ENCODE measurements at places on chromosomes 3 and 15.

DNA sequence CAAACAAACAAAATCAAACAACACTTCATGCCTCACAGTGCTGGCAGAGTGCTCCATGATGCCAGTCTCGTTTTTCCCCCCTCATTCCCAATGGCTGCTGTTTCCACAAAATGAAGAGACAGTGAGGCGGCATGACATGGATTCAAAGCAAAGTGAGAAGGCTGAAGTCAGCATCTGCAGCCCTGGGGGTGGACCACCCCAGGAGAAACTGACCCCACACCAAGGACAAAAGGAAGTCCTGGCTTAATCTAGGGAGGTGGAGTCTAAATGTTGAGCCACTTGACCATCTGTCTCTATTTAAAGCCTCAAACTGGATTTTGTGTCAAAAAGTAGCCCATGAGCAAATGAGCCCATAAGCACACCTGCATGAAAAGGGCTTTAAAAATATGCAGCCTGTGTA lies 151.2 kb upstream of the RORA start:
- DNase-seq, result no peak

- no peak for DNase-seq
Measured at GRCh38 chr3:24519368-24520100, 24.9 kb upstream of the THRB start.

- DNase-seq, result no peak
Measured at GRCh38 chr15:60683156-60683555, 204.2 kb upstream of the ICE2 start.

DNA sequence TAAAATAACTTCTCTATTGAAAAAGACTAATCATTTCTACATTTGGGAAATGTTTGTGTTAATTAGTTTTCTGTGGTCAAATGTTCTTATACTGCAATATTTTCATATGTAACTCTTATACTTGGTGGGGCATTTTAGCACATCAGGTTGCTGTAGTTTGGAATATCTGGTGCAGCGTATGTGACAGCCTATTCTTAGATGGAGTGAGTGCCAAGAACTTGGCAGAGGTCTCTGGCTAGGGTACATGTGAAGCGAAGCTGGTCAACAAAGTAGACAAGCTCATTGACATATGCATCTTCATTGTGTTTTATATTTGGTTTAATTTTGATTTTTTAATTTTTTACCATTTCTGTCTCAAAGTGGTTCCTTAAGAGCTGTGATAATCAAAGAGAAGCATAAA lies 53.2 kb downstream of the CHAC1 start:
- no peak for DNase-seq

GRCh38 chr3:4829031-4829394 lies 150.2 kb upstream of the BHLHE40 start:
- DNase-seq, result no peak

DNA sequence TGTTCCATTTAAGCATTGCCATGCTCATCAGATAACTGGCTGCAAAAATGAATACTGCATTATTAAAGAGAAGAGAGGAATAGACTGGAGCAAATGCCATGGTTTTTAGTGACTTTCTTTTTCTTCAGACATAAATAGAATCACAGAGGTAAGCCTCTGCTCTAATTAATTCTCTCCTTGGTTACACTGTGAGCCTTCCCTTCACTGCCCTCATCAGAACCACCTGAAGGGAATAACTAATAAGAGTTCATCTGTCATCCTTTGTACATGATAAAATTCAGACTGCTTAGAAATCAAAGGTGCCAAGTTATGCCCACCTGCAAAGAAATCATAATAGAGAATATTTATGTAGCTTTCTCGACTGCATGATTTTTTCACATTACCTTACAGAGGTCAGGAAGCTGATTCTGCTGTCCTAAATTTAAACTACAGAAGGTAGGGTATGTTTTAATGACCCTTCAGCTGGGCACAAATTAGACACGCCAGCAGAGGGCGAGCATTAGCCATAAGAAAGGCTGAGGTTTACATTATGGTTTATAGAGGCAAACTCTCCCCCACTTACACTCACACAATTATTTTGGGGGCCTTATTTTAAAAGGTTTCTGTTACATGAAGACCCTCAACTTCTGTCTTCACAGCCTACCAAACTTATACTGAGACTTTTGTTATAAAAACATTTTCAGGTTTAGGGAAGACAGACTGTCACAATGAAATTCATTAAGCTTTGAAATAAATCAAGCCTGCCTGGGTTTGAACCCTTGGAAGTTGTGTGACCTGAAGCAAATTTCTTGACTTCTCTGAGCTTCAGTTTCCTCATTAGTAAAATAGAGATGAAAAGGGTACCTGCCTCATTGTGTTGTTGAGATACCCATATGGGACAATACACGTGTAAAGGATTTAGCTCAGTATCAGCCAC lies 15.3 kb upstream of the UNC13C start:
- DNase-seq, result no peak

All from stimulated activated CD4-positive, alpha-beta T cell treated with anti-CD3 and anti-CD28 coated beads, TNF-alpha, amount 100 ng/mL, for 24 hours (primary cell).